ENCODE measurements at places on chromosomes 7 and 10. TPM values are rescaled to one million over a fixed set of nuclear protein-coding genes. Genes with fewer than 3 reads are reported as not detected.

GRCh38 chr7:150377635-150378034, 1.5 kb upstream of the ZNF775 start:
- no peak for DNase-seq

DNA sequence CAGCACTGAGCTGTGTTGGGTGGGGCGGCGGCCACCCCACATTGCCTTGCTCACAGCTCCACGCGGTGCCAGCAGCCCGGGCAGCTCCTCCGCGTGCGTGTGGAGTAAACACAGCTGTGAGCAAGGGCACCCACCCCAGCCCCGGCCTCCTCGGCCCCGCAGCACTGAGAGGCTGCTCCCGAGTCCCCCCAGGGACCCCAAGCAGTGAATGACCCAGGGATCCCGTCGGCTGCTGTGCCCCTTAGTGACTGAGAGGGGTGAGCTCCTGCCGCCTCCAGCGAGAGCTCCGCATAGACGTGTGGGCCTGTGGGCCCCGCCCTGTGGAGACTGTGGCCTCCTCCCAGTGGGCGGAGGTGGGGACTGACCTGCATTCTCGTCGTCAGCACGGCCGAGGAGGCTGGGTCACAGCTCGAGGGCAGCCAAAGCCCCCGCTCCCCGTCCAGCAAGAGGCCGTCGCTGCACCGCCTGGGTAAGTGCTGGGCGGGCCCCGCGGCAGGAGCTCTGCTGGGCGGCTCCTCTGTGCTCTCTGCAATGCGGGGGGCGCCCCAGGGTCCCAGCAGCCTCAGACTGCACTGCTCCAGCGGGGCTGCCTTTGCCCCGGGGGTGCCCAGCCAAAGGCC, 29.9 kb upstream of the UTF1 start:
- no peak for DNase-seq

- DNase-seq: no peak
Observed at GRCh38 chr10:114389426-114389825, 14.9 kb downstream of the AFAP1L2 start.

DNA sequence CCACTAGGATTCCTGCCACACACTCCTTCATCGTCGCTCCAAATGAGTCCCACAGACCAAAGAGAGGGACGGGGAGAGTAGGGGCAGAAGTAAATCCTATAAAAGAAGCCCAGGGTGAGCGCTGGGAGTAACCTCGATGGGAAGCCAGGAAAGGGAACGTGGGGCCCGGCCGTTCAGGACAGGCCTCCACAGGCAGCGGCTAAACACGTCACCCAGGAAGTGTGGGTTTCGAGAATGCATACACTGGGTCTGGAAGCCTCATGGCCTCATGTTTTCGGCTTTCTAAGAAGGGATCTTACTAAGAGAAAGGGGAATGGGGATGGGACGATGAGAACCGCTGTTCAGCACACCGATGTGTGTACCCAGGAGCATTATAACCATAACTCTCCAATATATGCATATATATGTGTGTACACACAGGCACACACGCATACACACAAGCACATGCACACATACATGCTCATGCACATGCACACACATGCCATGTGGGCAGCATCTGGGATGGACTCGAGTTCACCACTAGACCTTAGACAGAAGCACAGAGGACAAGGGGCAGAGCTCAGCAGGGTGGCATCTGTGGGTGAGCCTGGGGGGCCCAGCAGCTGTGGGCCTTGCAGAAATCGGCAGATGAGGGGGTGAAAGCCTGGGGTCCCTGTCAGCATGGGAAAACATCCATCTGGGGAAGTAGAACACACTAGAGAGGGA, 14.8 kb upstream of the CNPY1 start:
- no peak for DNase-seq

GRCh38 chr7:139538881-139539635, 15.6 kb downstream of the CLEC2L start:
- DNase-seq: peak; percentile 50

GRCh38 chr7:1567896-1568510, 1.8 kb downstream of the PSMG3 start:
- DNase-seq: no peak

GRCh38 chr10:72746426-72747363, 54.8 kb downstream of the MCU start:
- no peak for DNase-seq

DNA sequence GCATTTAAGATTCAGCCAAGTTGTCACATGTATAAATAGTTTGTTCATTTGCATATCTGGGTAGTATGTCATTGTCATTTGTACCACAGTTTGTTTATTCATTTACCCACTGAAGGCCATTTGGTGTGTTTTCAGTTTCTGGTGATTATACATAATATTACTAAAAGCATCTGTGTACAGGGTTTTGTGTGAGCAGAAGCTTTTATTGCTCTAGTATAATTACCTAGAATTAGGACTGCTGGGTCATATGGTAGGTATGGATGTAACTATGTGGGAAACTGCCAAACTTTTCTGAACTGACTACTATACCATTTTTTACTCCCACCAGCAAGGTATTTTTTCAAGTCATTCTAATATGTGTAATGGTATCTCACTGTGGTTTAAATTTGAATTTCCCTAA, 584.0 kb upstream of the GHITM start:
- no peak for DNase-seq

DNA sequence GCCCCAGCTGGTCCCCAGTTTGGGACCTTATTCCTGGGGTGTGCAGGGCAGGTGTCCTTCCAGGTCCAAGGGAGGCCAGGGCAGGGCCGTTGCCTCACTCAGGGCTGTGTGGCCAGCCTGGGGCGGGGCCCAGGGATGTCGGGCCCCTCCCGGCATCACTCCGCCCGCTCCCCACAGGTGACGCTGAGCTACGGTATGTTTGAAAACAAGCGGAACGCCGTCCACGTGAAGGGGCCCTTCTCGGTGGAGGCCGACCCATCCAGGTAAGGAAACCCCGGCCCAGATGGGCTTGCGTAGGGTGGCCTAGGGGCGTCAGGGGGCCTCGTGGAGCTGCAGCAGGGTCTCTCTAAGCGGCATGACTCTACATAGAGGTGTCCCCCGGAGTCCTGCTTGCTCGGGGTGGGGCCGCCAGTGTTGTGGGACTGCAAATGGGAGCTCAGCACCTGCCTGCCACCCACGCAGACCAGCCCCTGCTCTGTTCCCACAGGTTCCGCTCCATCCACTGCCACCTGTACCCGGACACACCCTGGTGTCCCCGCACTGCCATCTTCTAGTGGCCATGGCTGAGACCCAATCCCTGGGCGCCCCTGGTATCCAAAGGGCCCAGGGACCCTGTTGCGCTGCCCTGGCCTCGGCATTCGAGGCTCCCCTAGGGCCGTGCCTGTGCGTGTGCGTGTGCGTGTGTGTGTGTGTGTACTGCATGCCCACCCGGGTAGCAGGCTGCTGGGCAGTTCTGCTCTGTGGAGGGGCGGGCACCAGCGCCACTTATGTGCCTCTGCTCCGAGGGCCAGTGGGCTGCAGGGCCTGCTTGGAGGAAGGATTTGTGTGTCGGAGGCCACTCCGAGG, 7.3 kb downstream of the LFNG start:
- no peak for DNase-seq

DNA sequence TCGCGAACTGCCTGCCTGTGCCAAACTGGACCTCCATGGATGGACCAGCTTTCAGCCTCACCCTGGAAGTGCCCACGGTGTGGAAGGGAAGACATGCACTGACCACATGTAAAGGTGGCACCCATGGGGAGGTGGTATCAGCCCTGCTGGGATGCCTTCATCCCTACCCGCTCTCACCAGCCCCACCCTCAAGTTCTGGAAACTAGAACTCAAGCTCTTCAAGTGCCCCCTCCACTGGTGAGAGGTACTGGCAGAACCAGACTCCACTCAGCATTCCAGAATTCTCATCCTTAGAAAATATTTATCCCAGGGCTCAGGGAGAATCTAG, 5.9 kb downstream of the ZNF488 start:
- no peak for DNase-seq

DNA sequence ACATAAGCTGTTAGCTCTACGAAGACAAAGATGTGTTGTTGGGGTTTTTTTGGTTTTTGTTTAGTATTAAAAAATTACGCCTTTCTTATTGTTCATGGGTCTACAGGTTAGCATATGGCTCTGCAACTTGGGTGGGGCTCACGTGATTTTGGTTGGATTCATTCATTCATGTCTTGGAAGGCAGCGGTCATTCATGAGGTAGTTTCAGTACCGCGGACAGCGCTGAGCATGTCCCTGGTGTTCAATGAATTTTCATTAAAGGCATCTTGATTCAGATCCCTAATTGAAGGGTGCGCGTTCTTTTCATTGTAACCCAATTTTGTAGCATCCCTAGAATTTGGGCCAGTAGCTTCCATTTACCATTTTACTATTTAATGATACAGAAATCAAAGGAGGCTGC, 42.9 kb upstream of the TCERG1L start:
- peak; percentile 10 for DNase-seq

DNA sequence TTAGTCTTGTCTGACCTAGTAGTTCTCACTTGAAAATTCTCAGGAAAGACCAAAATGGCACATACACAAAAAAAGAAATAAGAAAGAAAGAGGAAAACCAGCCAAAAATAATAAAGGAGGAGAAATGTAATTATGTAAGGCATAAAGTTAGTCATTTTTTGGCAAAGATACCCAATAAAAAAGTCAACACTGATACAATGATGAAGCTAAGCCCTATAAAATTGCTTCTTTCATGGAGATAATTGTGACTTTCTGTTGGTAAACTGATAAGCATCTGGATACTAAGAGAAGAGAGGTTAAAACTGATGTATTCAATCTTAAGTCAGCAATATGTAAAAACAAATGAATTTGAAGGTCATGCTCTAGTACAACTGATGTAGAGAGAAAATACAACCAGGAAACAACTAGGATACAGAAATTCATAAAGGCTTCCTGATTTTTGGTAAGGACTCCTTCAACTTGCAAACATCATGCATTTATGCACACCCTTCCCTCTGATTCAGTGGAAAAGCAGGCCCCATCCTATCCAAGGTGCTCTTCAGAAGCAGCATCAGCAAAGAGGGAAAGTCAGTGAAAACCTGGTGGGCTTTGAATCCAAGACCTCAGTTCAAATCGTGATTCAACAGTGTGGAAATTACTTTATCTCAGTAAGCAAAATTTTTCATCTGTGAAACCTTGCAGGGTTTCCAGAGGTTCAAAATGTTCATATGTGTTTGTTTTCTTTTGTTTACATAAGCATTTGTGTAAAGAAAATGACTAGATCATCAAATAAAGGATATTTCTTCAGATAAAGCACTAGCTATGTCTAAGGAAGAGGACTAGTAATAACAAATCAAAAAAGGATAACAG, 32.6 kb downstream of the IMMP2L start:
- DNase-seq: no peak

DNA sequence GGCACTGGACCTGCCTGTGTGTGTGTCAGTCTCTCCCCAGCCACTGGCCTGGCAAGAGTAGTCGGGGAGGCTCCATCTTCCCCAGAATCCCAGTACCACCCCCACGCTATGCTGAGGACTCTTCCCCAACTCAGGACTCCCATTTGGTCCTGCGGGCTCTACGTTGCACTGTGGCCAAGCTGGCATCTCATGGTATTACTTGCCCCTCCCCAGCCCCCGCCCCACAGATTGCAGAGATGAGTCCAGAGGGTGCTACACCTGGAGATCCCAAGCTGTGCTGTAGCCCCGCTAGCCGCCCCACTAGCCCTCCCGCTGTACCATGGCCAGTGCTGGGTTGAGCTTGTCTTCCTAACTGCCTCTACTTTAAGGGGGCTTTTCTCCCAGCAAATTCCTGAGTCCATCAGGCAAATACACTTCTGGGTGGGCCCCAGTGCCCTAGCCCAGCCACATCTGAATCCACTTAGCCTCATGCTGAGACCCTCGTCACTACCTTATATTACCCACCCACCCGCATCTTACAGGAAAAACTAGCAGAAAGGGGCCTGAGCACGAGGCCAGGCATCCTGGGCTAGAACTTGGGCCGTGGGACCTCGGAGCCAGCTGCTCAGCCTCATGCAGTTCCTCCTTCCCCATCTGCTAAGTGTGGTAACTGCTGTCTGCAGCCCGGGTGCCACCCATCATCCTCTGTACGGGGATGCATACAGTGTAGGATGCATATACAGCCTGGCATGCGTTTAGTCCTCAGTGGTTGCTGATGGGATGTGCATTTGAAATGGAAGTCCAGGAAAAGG, 65.8 kb upstream of the CACUL1 start:
- DNase-seq: no peak

GRCh38 chr7:327991-328702, 38.2 kb downstream of the FOXL3 start:
- DNase-seq: no peak

GRCh38 chr7:139853506-139854123, 24.6 kb downstream of the TBXAS1 start:
- DNase-seq: no peak

Gene SERPINE1
- 3.6 TPM for polyA plus RNA-seq

Gene SYT15B
- 2.2 TPM for polyA plus RNA-seq

Gene AKR1B15
- not detected for polyA plus RNA-seq

Gene CRHR2
- polyA plus RNA-seq: 0.31 TPM

Gene ECHS1
- 92.0 TPM for polyA plus RNA-seq

Gene TEX47
- not detected for polyA plus RNA-seq

Gene TMEM72
- polyA plus RNA-seq: 1.8 TPM
